Uterus (tissue), 4 donors: ENCODE measurements at places on chromosomes 1 and 21. TPM values are rescaled to one million over a fixed set of nuclear protein-coding genes. Genes with fewer than 3 reads are reported as not detected.

TRIM67 gene
- 1.1 TPM for total RNA-seq

- H3K36me3 ChIP-seq: no peaks in the 10 kb centered on the region
- H3K4me1 ChIP-seq: no peaks in the 10 kb centered on the region
- DNase-seq: no peak
- H3K27me3 ChIP-seq: no peaks in the 10 kb centered on the region
Observed at GRCh38 chr1:154258784-154259183, 13.6 kb upstream of the HAX1 start.

GRCh38 chr1:185144233-185144632 is 12.5 kb downstream of the TRMT1L start:
- no peak for DNase-seq
- H3K4me3 ChIP-seq: no peak overlapping the region
- no peaks in the 10 kb centered on the region for H3K36me3 ChIP-seq
- no peaks in the 10 kb centered on the region for H3K4me1 ChIP-seq
- no peaks in the 10 kb centered on the region for H3K27me3 ChIP-seq

- H3K4me3 ChIP-seq: no peak overlapping the region
- H3K27me3 ChIP-seq: no peaks in the 10 kb centered on the region
- no peak overlapping the region for H3K27ac ChIP-seq
Observed at GRCh38 chr1:9654834-9655723, 3.5 kb downstream of the PIK3CD start.

DNA sequence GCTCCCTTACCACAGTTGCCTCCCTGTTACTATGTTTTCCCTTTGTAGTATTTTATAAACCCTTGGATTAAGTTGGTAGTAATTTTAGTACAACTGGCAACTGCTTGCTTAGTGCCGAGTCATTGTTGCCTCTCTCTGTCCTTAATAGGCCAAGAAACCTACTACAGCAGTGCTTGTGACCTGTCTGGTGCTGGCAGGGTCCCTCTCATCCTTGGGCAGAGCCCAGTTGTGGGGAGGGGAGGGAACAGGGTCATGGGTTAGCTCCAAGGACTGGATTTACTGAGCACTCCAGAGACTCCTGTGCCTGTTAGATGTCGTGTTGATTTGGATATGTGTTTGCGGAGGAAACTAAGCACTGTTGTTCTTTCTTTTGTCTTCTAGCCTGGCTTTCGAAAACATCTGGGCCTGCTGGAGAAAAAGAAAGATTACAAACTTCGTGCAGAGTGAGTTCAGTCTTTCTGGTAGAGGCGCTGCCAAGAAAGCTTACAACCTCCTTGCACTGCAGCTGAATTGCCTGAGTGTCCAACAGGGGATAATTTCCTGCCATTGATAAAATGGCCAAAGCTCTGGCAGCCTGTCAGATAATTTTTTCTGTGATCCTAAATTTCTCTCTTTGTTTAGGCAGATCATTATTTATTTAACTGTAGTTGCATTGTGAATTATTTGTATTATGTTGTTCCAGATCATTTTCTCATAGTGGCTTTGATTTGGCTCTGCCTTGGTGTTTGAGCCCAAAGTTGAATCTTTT is 3.6 kb downstream of the UTP11 start:
- DNase-seq: no peak
- H3K36me3 ChIP-seq: no peaks in the 10 kb centered on the region
- H3K27me3 ChIP-seq: no peaks in the 10 kb centered on the region
- peak overlapping the region; percentile 19 for H3K27ac ChIP-seq
- H3K4me1 ChIP-seq: peaks cover 10% of the 10 kb centered on the region

GRCh38 chr1:69737527-69738185 is 169.9 kb downstream of the LRRC7 start:
- H3K4me1 ChIP-seq: no peaks in the 10 kb centered on the region
- no peak overlapping the region for H3K4me3 ChIP-seq
- no peaks in the 10 kb centered on the region for H3K36me3 ChIP-seq
- H3K27me3 ChIP-seq: no peaks in the 10 kb centered on the region
- DNase-seq: no peak

GRCh38 chr1:17277511-17278159 is 28.7 kb downstream of the PADI3 start:
- no peaks in the 10 kb centered on the region for H3K4me1 ChIP-seq
- DNase-seq: no peak
- no peak overlapping the region for H3K27ac ChIP-seq

- DNase-seq: no peak
- H3K4me3 ChIP-seq: no peak overlapping the region
- H3K4me1 ChIP-seq: no peaks in the 10 kb centered on the region
- no peaks in the 10 kb centered on the region for H3K27me3 ChIP-seq
Observed at GRCh38 chr1:209720826-209721225, 16.2 kb downstream of the HSD11B1 start.

GJB3 gene
- 4.7 TPM for total RNA-seq

DNA sequence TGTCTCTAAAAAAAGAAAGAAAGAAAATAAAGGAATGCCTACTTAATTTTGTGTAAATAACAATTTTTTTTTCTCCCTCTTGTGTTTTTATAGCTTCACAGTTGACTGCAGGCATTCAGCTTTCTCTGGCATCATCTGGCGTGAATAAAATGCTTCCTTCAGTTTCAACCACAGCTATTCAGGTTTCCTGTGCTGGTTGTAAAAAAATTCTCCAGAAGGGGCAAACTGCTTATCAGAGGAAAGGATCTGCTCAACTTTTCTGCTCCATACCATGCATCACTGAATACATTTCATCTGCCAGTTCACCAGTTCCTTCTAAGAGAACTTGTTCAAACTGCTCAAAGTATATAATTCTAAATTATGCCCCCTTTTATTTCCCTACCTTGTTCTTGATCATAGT is 18.0 kb downstream of the ZMYM1 start:
- no peak overlapping the region for H3K27ac ChIP-seq
- no peaks in the 10 kb centered on the region for H3K4me1 ChIP-seq
- no peak for DNase-seq
- no peak overlapping the region for H3K4me3 ChIP-seq
- H3K36me3 ChIP-seq: no peaks in the 10 kb centered on the region

DNA sequence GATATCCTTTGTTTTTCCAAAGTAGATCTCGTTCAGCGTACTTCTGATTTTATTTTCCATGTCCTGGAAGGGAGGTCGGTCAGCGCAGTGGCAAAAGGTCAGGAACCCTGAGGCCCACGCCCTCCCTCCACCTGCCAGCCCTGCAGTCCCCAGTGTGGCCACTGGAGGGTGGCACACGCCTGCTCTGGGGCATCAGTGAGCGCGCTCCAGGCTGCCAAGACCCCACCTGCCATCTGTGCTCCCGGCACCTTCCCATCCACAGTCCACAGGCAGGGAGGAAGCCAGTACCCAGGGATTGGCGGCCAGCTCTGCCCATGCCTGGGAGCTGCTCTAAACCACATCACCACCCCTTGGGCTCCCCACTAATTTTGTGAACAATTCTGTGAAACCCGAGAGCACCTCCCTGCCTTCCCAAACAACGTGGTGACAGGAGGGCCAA is 32.3 kb downstream of the SLC66A1 start:
- DNase-seq: peak; percentile 61
- peak overlapping the region; percentile 6 for H3K27ac ChIP-seq
- H3K4me1 ChIP-seq: peaks cover 5% of the 10 kb centered on the region
- H3K27me3 ChIP-seq: no peaks in the 10 kb centered on the region
- H3K4me3 ChIP-seq: no peak overlapping the region
- H3K36me3 ChIP-seq: no peaks in the 10 kb centered on the region

DNA sequence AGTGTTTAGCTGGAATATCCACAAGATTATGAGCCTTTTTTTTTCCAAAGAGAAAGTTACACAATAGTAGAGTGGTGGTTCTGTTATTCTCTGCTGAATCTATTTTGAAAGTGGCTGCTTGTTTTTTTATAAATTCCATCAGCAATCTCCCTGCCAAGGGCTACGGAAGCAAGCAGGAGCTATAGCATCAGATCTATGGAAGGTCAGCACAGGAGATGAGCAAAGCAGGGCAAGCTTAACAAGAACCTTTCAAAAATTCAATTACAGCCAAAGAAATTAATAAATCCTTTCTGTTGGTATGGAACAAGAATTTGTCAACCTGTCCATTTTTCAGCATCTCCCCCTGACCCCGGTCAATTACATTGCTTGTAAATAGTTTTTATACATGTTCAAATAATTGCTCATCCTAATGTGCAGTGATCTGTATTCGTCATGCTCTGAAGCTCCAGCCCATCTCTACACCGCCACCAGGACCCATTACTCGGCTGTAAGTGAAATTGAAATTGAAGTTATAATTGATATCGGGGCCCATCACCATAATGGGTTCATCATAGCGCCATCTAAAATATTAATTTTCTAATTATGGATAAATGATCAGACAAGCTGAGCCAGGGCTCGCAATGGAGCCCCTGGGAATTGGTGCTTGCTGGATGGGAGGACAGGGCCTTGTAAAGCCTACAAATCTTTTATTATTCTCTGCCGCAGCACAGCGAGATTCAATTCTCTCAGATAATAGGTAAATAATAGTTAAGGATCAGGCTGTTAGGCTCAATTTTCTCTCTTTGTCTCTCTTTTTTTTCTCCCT is 215.1 kb downstream of the ATG4C start:
- H3K27ac ChIP-seq: no peak overlapping the region
- H3K4me3 ChIP-seq: no peak overlapping the region
- no peak for DNase-seq
- H3K4me1 ChIP-seq: no peaks in the 10 kb centered on the region
- no peaks in the 10 kb centered on the region for H3K27me3 ChIP-seq
- H3K36me3 ChIP-seq: no peaks in the 10 kb centered on the region

DNA sequence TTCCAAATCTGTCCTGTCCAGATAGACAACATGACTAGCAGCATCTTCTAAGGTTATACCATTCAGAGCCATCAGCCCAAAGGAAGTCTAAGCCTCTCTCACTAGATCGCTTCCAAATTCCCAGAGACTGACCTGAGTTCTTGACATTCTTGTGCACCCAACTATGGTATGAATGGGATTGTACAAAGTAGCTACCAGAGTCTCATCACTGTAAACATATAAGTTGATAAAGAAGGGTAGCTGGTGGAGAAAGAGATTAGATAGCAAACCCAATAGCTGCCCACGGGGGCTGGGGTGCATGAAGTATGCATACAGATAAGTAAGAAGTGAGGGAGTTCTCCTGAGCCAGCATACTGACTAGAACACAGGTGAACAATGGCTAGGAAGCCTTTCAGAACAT is 180.0 kb downstream of the PLPP3 start:
- H3K4me3 ChIP-seq: no peak overlapping the region
- no peak overlapping the region for H3K27ac ChIP-seq
- no peaks in the 10 kb centered on the region for H3K4me1 ChIP-seq
- no peak for DNase-seq
- H3K27me3 ChIP-seq: no peaks in the 10 kb centered on the region

LMX1A gene
- total RNA-seq: 0.41 TPM

GRCh38 chr21:35923971-35924370 is 136.4 kb downstream of the SETD4 start:
- no peaks in the 10 kb centered on the region for H3K36me3 ChIP-seq
- H3K4me1 ChIP-seq: no peaks in the 10 kb centered on the region
- no peaks in the 10 kb centered on the region for H3K27me3 ChIP-seq

GRCh38 chr1:194223596-194223995 is 1037.2 kb upstream of the B3GALT2 start:
- no peaks in the 10 kb centered on the region for H3K27me3 ChIP-seq
- no peaks in the 10 kb centered on the region for H3K4me1 ChIP-seq
- H3K4me3 ChIP-seq: no peak overlapping the region
- DNase-seq: no peak
- H3K27ac ChIP-seq: no peak overlapping the region
